ENCODE measurements at places on chromosomes 1 and 21.

DNA sequence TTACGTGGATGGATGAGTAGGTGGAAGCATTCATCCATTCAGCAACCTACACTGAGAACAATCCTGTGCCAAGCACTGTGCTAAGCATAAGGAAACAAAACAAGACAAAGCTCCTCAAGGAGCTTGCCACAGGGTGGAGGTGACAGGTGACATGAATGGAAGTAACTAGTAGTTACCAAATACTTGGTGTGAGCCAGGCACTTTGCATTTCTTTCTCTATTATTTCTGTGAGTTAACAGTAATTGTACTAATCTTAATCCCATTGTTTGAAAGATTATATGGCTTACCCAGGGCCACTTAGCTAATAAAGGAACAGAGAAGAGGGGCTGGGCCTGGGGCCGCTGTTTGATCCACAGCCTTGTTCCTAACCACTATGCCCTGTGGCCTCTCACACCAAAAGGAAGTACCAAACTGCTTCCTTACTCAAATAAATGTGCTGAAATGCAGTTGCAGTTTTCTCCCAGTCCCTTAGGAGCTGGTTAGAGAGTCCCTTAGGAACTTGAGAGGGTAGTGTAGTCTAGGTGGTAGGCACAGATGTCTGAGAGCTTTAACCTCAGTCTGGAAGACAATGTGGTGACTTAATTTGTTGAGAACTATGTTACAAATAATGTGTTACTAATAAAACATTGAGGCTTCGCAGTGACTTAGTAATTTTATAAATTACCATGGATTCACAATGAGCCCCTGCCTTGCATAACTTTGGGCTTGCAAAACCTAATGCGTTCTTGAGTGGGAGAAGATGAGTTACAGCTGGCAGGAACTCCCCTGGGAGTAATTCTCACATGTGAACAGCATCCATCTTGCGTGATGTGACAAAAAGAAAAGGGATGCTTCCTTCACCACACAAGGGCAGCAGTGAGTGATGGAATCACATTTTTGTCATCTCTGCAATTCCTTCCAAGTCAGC is 69.8 kb downstream of the MPZL1 start:
- no peak for DNase-seq

GRCh38 chr1:43414634-43415223 is 25.0 kb downstream of the SZT2 start:
- DNase-seq = peak; percentile 57

DNA sequence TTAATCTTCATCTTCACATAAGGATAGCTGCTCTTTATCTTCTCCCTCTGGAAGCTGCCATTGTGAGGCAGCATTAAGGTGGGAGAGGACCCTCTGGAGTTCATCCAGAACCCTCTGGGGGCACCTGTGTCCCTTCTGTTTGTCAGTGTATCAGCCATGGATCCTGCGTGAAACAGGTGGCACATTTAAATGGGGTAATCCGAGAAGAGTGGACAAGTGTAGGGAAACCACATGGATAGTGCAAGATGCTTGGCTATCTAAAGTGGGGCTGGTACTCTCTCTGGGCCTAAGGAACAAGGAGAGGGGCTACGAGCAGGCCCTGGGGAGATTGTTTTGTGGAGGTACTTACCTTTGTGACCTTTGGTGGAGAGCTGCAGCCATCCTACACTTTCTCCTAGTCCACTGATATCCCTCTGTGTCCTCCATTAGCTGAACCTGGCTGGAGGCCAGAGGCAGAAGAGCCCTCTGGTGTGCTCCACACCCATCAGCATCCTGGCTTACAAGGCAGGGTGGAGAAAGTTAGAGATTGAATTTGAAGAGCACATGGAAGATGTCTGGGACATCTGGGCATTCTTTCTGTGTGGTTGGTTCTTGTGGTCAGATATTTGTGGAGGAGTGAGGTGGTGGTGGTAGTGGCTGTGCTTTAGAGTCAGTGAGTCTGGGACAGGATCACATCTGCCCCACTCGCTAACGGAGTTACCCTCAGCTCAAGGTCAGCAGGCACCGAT is 117.7 kb downstream of the FGGY start:
- DNase-seq = no peak

GRCh38 chr21:38261851-38262250 is 5.1 kb downstream of the KCNJ15 start:
- no peak for DNase-seq

DNA sequence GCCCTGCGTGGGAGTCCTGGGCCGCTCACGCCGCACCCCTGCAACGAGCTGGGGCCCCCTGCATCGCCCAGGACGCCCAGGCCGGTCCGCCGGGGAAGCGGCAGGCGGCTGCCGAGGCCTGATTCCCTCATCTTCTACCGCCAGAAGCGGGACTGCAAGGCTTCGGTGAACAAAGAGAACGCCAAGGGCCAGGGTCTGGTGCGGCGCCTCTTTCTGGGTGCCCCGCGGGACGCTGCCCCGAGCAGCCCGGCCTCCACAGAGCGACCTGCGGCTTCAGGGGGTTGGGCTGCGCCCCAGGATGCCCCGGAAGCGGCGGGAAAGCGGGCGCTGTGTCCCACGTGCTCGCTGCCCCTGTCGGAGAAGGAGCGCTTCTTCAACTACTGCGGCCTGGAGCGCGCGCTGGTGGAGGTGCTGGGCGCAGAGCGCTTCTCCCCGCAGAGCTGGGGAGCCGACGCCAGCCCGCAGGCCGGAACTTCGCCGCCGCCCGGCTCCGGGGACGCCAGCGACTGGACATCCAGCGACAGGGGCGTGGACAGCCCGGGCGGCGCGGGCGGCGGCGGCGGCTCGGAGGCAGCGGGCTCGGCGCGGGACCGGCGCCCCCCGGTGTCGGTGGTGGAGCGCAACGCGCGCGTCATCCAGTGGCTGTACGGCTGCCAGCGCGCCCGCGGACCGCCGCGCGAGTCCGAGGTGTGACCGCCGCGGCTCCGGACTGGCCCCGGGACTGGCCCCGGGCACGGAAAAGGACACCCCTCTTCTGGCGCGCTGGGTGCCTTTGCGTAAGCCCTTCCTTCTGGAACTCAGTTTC is 2.7 kb downstream of the FAM110D start:
- peak; percentile 28 for DNase-seq

GRCh38 chr1:66323958-66324625 is 209.9 kb upstream of the SGIP1 start:
- DNase-seq = no peak

- DNase-seq = no peak
Measured at GRCh38 chr1:83773059-83773458, 225.9 kb downstream of the TTLL7 start.

DNA sequence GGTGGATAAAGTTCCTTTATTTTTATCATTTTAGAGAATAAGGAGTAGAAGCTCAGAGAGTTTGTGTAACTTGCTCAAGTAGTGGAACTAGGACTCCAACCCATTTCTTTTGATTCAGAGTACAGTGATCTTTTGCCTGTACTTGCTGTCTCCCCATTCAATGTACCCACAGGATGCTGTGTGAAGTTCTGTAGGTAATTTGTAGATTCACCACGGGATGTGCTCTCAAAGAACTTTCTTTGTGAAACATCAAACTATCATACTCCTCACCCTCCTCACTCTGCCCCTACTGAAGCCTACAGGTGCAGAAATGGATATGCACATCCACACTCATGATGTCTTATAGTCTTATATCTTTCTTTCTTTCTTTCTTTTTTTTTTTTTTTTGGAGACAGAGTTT is 65.8 kb upstream of the HSPA13 start:
- DNase-seq = no peak

DNA sequence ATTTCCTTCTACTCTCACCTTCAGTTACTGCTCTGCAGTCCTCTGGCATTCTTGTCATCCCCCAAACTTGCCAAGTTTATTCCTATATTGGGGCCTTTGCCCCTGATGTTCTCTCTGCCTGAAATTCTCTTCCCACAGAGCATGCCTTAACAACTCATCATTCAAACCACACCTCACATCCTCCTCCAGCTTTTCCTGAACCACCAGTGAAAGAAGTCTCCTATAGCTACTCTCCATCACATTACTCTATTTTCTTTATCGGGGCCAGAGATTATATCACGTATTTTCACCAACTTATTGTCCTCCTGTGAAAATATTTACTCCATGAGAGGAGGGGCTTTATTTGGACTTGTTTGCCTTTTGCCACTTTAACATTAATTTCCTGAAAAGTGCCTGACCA is 32.1 kb downstream of the EXTL2 start:
- DNase-seq = no peak

DNA sequence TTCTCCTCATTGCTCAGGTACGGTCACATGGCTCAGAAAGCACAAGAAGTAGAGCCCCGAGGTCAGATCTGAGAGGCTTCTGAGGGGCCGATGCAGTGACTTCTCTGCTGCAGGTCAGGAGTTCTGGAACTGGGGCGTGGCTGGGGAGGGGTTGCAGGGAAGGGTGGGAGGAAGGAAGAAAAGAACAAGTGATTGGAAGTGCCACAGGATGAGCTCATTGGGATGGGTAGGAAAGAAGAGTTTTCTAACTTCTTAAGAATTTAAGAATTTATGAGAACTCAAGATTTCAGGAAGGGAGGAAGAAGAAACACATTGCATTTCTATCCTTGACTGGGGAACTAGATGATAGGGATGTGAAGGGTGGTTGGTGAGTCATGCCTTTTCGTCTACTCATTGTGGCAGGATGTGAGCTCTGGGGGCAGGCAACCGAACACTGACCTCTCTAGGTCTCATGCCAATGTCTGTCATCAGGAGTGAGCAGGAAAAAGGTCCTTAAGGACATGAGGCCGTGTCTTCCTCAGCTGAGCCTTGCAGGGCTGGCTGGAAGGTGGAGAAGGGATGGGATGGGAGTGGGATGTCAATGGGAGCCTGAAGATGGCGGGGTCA is 497 bp downstream of the FCRLB start:
- no peak for DNase-seq

DNA sequence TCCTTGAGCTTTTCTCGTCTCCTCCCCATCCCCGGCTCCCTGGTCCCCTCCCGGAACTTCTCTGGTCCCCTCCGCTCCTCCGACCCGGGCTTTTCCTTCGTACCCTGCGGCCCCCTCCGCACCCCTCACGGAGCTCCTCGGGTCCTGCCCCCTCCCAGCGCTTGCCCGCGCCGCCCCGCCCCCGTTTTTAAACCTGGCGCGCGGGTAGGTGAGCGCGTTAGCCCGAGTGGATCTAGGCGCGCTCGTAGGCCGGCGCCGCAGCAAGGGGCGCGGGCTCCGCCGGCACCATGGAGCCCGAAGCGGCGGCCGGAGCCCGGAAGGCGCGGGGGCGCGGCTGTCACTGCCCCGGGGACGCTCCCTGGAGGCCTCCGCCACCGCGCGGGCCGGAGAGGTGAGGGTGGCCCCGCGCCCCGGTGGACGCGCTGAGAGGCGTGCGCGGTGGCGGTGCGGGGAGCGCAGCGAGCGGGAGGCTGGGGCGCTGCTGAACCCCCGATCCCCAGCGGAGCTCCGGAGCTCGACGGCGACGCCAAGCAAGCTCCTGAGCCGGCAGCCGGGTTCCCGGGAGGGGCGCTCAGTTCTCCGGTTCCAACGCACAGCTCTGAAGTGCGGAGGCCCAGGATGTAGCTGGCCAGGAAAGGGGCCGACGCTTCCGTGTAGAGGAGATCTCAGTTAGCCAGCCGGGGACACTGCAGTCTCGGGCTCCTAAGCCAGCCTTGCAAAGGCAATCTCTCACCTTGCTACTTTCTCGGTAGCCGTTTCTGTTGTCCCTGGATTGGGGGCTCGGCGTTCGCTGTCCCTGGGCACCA is at the start of gene RIPPLY3:
RIPPLY3 (plus strand) TSS at position 217 of the 806 bp plus-strand sequence; CDS start at position 288, 71 bp downstream.
- no peak for DNase-seq

- DNase-seq = no peak
Measured at GRCh38 chr1:94301186-94301585, 63.8 kb upstream of the ARHGAP29 start.

DNA sequence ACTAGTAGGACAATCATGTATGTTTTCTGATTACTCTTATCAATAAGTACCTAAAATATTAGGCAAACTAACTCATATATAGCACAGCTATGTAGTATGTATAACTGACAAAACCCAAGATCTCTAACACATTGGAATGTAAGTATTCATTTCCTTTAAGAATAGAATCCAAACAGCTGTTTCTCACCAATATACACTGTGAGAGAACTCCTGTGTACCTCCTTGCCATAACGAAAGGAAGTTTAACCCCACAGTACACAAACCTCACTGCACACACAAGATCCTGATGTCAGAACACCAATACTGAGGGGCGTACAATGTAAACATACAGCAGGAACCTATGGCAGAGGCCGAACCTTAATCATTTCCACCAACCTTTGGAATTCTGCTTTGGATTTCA is 113.0 kb downstream of the SMYD3 start:
- DNase-seq = no peak

All from central memory CD4-positive, alpha-beta T cell (primary cell).